ENCODE measurements at places on chromosomes 7 and 10.
A peak's percentile ranks its signal among the peaks of the same experiment; 100 is the strongest.

- no peak for DNase-seq
Measured at GRCh38 chr7:152735443-152736004, 24.0 kb upstream of the ACTR3B start.

- DNase-seq = no peak
Measured at GRCh38 chr10:43402880-43403452, 6.0 kb downstream of the HNRNPF start.

DNA sequence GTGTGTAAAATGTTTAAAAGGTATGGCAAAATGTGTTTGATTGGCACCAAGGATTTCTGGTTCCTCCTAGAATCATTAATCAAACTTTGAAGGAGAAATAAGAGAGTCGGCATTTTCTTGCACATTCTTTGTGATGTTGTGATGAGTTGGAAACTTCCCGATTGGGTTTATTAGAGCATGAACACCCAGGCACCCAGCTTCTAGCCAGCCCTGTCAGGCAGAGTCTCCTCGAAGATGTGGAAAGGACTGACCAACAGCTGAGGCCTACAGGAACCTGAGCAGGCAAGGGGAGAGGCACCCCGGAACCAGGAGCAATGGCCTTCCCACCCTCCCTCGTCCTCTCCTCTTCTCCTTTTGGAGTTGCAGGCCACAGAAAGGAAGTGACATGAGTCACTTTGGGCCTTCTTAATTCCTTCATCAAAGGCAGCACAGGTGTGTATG is 68.7 kb downstream of the EGFR start:
- DNase-seq = no peak

DNA sequence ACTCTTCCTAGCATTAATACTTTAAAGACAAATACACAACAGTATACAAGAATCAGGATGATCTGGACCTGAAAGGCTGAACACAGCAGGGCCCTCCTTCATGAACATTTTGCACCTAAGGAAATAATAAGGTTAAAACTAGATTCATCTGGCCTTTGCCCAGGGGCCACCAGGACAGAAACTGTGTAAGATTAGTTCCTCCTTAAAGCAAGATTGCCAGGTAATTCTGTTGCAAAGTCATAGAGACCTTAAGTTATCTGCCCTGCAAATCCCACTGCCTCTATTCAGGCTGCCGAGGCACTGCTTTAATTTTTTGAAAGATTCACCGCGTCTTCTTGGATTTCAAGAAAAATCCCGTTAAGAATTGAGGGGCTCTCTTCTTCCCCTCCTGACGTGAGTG is 1.6 kb upstream of the KIAA1217 start:
- DNase-seq = no peak

- no peak for DNase-seq
Measured at GRCh38 chr7:949021-949934, 5.2 kb downstream of the ADAP1 start.

DNA sequence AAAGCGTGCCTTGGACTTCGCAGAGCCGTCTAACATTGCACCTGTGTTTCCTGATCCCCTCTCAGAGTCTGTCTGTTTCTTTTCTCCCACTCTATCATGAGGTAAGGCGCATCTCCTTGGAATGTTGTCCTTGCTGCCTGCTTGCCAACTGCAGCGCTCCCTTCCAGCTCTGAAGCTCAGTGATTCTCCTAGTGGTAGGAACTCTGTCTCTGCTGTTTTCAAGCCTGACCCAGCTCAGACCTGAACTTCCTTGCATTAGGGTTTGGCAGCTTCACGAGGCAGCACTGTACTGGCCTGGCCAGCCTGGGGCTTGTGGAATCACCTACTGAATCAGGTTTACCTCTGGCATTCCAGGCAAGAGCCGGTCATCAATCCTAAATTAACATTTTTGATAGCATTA is 123.9 kb downstream of the CREB5 start:
- peak; percentile 53 for DNase-seq

- peak; percentile 3 for DNase-seq
Measured at GRCh38 chr7:47852330-47853245, 95.7 kb downstream of the PKD1L1 start.

GRCh38 chr7:11300241-11300640 is 326.6 kb downstream of the PHF14 start:
- no peak for DNase-seq

- DNase-seq = no peak
Measured at GRCh38 chr10:107952649-107953556, 788.4 kb upstream of the SORCS1 start.

GRCh38 chr7:106017657-106018056 is 54.6 kb downstream of the CDHR3 start:
- DNase-seq = no peak

DNA sequence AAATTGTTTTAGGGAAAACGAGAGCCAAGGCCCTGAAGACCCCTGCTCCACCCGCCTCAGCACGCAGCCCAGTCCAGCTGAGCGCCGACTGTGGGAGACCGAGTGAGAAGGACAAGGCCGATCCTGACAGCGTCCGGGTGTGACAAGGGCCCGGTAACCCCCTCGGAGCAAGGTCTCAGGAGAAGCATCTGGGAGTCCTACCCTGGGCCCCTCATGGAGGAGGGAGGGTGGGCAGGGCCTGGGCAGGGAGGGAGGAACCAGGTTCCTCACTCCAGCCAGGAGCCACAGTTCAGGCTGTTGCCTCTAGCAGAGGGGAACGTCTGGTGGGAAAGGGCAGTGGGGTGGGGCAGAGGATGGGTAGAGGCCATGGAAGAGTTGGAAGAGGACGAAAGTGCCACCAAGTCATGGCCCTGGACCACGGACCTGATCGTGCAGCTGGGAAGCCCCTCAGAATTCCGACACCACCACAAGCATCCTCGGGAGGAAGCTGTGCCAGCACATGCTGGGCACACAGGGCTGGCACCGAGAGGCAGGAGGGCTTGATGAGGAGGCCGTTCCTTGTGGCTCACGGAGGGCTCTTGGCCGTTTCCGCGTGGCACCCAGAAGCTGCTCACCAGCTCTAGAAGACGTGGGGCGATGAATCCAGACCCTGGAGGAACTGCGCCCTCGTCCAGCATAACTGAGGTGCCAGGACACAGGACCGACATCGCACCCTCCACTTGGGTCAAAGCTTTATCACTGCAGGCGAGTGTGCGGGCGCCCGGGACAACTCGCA is 2.2 kb upstream of the KNDC1 start:
- DNase-seq = no peak

DNA sequence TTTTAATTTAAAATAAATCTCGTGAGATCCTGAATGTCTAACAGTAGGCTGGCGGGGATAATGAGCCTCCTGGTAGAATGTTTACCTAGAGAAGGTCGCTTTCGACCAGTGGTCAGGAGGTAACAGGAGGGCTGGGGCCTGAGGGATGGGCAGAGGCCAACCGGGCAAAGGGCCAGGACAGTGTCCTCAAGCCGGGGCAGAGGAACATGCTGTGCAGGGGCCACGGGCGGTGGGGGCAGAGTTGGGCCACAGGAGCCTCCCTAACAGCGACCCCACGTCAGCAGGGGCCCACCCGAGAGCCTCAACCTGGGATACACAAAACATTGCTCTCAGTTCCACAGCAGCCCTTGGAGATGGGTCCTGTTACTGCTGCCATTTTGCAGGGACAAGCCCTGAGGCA is 14.5 kb downstream of the CFAP46 start:
- no peak for DNase-seq

DNA sequence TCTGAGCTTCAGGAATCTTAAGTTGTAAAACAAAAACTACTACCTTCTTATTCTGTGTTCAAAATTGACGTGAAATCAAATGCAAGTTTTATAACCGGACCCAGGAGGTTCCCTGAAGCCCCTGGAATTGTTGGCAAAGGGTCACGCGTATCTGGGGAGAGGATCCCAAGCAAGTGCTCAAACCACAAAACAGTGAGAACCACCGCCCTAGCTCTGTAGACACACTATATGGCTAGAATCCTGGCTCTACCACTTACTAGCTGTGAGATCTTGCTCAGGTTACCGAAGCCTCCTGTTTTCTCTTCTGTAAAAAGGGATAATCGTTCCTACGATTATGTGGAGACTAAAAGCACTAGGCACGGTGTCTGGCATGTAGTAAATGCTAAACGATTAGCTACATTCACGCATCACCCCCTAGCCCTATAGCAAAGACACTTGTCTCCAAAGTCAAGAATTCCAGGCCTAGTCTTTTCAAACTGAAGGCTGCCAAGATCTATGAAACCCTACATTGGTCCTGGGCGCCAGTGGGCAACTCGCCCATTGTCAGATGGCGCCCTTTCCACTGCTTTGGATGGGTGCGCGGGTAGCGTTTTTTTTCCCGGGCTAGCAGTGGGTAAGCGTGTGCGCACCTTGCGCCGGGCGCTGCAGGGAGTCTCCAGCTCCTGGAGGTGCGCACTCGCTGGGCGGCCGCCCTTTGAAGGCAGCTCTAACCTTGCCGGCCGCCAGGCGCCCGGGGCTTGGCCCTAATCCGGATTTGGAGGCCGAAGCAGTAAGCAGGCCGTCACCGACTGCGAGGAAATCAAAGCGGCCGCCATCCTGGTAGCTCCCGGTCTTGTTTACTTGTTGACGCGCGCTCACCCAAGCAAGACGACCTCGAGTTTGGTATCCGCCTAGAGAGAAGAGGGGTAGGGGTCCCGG is 11.6 kb upstream of the NKX2-3 start:
- no peak for DNase-seq

DNA sequence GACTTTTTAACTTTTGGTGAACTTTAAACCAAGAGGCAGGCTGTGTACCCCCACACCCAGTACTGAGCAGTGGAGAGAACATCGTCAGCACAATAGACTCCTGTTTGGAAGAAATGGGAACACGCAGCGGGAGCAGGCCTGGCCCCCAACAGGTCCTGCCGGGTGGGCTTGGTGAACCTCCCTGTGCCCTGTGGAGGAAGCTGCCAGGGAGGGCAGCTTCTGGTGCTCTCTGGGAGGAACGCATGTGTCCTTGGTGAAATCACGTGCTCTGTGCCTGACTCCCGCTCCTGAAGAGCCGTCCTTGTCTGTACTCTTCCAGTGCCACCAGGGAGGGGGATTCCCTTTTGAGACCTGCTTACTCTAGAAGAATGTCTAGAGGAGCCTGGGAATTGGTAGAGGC is 31.6 kb downstream of the CHAT start:
- DNase-seq = no peak

- peak; percentile 18 for DNase-seq
Measured at GRCh38 chr10:12041766-12042408, 722 bp downstream of the UPF2 start.

DNA sequence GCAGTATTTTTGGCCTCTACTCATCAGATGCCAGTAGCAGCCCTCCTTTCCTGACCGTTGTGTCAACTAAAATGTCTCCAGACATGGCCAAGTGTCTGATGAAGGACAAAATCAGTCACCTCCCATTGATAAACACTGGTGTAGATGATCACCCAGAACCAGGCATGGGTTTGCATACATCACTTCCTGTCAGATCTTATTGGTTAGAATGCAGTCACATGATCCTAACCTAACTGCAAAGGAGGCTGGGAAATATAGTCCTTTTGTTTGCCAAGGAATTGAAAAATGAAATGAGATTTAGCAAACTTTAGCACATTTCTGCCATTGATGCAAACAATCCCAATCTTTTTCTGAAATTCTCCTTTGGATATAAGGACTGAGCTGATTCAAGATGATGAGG is 141.4 kb downstream of the BUB3 start:
- DNase-seq = no peak

- no peak for DNase-seq
Measured at GRCh38 chr10:121788717-121789116, 139.1 kb downstream of the ATE1 start.

DNA sequence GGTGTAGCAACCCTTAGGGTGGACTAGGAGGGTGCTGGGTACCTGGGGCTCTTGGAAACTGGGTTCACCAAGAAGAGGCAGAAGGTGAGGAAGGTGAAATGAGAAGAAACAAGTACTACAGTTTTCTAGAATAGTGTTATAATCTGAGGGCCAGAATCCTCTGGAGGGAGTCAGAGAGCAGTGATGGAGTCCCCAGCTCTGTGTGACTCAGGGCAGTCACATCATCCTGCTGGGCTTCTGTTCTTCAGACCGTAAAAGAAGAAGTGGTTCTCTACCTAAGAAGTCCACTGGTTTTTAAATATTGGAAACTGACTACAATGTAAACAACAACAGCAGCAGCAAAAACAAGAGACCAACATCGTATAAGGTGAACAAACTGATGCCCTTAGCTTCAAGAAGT is 197.3 kb downstream of the PRPF18 start:
- DNase-seq = no peak

- DNase-seq = no peak
Measured at GRCh38 chr10:100984672-100985177, 2.6 kb downstream of the MRPL43 start.

DNA sequence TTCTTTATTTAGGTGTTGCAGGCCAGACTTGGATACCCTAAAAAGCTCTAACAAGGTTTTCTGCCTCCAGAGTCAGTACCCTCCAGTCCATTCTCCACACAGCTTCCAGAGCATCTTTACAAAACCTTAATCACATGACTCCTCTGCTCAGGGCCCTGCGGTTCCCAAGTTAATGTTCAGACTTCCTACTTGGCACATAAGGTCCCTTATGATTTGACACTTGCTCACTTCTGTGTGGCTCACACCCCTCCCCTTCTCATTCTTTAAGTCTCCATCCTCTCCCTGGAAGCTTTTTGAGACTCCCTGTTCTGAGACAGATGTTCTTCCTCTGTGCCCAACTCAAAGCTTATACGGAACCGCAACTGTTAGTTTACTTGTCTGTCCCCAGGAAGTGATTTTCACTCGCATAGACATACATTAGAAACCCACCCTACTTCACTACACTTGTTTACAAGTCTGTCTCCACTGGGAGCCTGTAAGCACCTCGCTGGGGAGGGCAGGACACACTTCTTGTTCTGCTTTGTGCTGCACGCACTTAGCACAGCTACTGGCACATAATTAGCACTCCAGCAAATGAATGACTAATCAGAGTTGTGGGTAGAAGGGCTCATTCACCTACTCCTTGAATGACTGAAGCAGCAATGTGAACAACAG is 154.3 kb upstream of the LAMB4 start:
- no peak for DNase-seq

GRCh38 chr7:19181634-19182033 is 36.4 kb upstream of the FERD3L start:
- no peak for DNase-seq

GRCh38 chr10:114166043-114166442 is 8.0 kb downstream of the CCDC186 start:
- DNase-seq = peak; percentile 31

- no peak for DNase-seq
Measured at GRCh38 chr7:25179325-25179724, 49.0 kb downstream of the NPVF start.

GRCh38 chr7:80623503-80624252 is 14.8 kb upstream of the CD36 start:
- no peak for DNase-seq

GRCh38 chr10:116877391-116877790 is 28.1 kb downstream of the ENO4 start:
- DNase-seq = no peak

- no peak for DNase-seq
Measured at GRCh38 chr10:129231821-129232220, 235.2 kb upstream of the MGMT start.

- DNase-seq = no peak
Measured at GRCh38 chr10:71575451-71575850, 144.1 kb downstream of the C10orf105 start.

- DNase-seq = no peak
Measured at GRCh38 chr10:48307711-48308018, 1.2 kb downstream of the MAPK8 start.

- no peak for DNase-seq
Measured at GRCh38 chr10:25902002-25902401, 32.0 kb upstream of the MYO3A start.
